ENCODE measurements at places on chromosomes 11 and 22.

DNA sequence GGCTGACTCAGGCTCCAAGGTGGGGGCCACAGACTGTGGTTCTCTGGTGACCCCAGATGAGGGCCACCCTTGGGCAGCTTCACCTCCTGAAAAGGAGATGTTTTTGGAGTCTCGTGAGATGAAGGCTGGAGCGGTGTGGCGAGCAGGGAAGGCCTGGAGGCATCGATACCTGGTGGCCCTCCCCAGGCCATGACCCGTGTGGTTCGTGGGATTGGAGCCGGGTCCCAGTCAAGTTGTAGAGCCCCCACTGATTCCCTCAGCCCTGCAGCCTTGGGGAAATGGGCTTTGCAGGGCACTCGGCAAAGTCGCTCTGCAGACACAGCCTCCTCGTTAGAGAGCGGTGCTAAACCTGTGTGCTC is 1083.4 kb downstream of the BRD1 start:
- DNase-seq = no peak

GRCh38 chr11:117552626-117553025 is 225.0 kb downstream of the CEP164 start:
- no peak for DNase-seq

GRCh38 chr11:96538622-96539021 is 148.8 kb downstream of the JRKL start:
- no peak for DNase-seq

- no peak for DNase-seq
Measured at GRCh38 chr22:29342177-29342576, 26.7 kb upstream of the RASL10A start.

Measured in GM12864 (cell line).